NCI-H187 (cell line): ENCODE measurements at places on chromosomes 6 and 20.
A peak's percentile ranks its signal among the peaks of the same experiment; 100 is the strongest.

GRCh38 chr20:59446376-59446775 lies 146.0 kb downstream of the EDN3 start:
- no peak for DNase-seq

GRCh38 chr20:62688083-62688482 lies 20.6 kb upstream of the NTSR1 start:
- no peak for DNase-seq

DNA sequence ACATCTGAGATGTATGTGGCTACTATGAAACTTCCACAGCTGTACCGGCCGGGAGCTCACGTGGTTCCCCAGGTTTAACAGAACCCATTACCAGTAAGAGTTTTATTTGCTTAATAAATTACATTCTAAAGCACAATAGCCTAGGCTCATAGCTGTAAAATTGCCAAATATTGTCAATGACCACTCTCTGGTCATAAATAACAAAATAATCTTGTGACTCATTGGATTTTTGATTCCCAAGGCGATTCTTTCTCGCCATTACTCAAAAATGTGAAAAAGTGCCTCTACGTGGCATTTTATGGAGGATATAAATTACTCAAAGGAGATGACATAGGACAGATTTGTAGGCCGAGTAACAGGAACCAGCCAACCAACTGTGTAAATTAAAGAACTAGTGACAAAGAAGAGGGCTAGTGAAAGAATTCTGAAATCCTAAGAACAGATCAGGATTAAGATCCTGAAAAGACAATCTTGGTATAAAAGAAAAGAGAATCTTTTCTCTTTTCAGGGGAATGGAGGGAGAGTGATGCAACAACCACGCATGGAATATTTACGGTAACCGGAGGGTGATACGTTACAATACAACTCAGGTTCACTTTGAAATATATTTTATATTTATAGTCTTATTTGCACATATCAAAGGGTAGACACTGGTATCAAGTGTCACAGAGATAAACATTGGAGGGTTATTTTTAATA lies 199.7 kb downstream of the FOXC1 start:
- DNase-seq, result no peak

- DNase-seq, result no peak
These were observed 951.6 kb downstream of the TFAP2A start for GRCh38 chr6:9463311-9463710.

- no peak for DNase-seq
These were observed 230.3 kb downstream of the TFAP2A start for GRCh38 chr6:10184371-10185227.

DNA sequence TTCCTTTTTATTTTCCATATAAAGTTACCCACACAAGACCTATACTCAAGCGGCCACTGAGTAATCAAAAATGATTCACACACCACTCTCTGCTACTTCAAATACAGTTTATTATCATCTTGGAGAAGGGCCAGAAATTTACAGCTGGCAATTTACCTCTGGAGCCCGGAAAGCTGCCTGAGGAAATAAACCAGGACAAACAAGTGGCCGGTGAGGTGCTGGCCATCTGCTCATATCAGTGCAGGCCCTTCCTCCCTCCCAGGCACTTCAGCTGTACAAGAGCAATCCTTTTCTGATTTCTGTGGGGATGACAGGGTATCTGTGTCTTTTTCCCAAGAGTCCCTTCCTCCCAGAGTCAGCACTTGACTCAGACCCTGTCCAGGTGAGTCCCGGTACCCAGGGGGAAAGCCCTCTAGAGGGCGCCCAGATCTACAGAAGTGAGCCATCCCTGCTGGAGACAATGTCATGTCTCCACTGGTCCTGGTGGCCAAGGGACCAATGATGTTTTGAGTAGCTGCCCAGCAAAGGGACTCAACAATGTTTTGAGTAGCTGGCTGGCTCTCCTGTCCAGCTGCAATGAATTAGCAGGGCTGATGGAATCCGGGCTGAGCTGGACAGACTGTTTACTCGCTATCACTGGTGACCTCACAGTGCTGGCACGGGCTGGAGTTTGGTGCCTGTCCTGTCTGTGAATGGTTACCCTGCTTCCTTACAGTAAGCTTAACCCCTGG lies 23.6 kb downstream of the LRP11 start:
- DNase-seq, result peak; percentile 86

DNA sequence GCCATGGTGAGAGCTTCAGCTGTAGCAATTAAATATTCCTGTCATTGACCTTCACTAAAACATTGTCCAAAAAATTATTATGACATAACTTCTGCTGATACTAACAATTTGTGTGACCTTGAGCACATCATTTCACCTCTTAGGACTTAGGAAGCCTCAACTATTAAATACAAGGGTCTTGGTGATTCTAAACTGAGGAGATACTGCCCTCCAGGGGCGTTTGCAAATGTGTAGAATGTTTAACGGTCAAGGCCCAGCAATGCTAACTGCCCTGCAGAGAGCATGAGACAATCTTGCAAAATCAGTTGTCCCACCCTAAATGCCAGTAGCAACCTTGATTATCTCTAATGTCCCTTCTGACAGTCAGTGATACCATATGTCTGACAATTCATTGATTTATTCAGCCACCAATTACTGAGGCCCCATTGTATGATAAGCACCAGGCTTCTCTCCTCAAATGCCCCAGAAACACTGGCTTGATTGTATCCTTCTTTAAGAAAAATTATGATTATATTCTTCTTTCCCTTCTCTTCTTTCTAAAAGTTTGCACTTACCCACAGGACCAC lies 284.1 kb upstream of the PLN start:
- no peak for DNase-seq

- no peak for DNase-seq
These were observed 104.7 kb upstream of the IFNGR1 start for GRCh38 chr6:137323860-137324259.

DNA sequence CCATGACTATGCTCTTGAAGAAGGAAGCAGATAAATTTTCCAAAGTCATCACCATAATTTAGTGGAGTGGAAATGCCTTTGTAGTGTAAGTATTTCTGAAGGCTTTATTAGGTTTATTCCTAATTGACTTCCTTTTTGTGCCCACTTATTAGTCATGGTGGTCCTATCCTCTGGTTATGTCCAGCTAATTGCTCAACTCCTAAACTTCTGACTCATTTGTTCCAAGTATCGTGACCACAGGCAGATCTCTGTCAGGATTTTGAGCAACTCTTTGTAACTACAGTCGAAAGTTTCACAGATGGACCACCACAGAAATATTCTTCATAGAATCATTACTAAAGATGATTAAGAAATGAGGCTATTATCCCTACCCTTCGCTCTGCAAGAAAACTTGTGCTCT lies 315.6 kb upstream of the PTCHD4 start:
- no peak for DNase-seq

DNA sequence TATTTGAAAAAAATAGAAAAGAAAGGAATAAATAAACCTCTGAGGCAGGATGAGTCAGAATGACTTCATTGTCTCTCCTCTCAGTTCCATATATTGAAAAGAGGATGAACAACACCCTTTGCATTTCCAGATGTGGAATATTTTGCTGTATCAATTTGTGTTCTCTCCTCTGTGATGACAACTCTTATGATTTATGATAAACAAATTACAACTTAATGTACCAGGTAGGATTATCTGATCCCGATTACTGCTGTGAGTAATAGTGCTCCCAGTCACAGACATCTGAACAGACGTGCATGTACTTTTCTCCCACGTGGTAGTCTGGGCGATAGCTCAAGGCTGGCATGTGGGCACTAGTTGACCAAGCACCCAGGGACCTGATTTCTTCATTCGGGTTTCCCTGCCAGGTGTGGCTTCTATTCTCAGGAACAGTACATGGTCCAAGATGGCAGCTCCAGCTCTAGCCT lies 142.1 kb upstream of the SULF2 start:
- DNase-seq, result no peak

GRCh38 chr6:28537065-28537464 lies 11.4 kb downstream of the GPX5 start:
- no peak for DNase-seq

- DNase-seq, result no peak
These were observed 84.4 kb downstream of the SERAC1 start for GRCh38 chr6:158083455-158084325.

DNA sequence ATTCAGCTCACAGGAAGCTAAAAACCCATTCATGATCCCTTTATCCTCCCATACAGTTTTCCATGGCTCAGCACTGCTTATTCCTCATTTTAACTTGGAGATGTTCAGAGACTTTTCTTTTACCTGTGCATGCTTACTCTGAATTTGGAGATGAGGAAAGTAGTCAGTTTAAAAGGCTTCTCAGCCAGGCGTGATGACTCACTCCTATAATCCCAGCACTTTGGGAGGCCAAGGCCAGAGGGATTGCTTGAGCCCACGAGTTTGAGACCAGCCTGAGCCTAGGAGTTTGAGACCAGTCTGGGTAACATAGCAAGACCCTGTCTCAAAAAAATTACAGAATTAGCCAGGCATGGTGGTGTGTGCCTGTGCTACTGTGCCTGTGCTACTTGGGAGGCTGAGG lies 30.3 kb upstream of the TMEM217 start:
- no peak for DNase-seq

- DNase-seq, result no peak
These were observed 698.0 kb upstream of the POU3F2 start for GRCh38 chr6:98136333-98136732.

- no peak for DNase-seq
These were observed 4.4 kb upstream of the IFNGR1 start for GRCh38 chr6:137223370-137224131.

- peak; percentile 72 for DNase-seq
These were observed 51.4 kb upstream of the SAYSD1 start for GRCh38 chr6:39166189-39166911.

DNA sequence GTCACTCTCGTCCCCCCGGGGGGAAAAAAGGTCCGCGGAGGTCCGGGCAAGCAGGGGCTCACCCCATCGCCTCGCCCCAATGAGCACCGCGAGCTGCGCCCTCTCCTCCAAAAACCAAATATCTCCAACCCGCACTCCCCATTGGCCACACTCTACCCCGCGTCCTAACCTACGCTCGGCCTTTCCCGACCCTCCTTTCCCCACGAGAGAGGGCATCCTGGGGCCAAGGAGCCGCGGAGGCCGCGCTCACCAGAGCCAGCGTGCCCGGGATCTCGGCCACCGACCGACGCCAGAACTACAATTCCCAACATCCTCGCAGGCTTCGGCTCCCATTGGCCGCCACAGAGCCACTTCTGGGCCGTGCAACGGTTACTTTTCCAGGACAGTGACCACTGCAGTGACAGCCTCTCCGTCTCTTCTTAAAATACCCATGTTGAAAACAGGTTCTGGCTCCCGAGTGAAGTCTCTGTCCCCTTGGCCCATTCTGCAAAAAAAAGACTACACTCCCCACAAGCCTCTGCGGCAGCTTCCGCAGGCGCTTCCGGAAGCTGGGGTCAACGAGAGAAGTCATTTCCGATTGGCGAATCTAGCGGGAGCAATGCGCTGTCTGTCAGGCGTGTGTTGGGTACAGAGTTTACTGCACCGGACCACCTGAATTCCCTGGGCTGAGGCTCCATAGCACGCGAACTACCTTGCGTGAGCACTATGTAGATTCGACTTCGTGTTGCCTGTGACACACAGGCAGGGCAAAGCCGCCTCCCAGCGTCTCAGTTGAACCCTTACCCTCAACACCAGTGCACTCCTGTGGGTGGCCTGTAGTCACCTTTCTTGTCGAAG lies at the start of gene ZNF343:
ZNF343 (minus strand) TSS at position 285 of the 837 bp plus-strand sequence. CDS start 15,020 bp downstream, outside the sequence.
- peak; percentile 93 for DNase-seq

DNA sequence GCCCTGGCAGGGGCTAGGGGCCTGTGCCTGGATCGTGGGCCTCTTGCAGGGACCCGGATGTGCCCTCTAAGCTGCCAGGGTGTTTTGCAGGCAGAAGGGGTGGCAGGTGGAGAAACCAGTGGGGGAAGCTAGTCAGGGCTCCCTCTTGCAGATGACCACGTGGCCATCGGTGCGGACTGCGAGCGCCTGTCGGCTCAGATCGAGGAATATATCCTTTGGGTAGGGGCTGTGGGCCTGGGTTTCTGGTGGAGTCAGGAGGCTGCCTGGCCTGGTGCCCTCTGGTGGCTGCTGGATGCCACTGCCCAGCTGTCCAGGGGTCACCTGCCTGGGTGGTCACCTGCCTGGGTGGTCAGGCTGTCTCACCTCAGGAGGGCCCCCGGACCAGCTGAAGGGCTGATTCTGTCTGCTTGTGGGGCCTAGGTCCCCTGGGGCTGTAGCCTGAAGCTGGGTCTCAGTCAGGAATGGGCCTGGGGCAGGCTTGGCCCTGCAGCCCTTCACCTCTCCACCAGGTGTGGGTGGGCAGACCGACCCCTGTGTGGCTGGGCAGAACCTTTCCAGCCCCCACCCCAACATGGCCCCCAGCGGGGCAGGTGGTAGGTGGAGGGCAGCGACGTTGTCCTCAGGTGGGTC lies 6.7 kb downstream of the TCEA2 start:
- DNase-seq, result no peak

- DNase-seq, result no peak
These were observed 34.9 kb upstream of the GTSF1L start for GRCh38 chr20:43761386-43762340.

DNA sequence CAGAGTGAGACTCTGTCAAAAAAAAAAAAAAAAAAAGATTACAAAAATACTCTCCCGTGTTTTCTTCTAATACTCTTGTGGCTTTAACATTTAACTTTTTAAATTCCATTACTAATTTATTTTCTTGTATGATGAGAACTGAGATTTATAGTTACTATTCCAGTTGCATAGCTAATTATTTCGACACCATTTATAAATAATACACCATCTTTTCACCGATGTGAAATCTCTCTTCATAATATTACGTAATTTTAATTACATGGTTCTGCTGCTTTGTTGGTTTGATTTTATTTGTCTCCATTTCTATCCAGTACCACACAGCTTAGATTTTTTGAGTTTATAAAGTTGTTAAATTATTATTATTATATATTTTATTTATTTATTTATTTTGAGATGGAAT lies 42.0 kb upstream of the TMEM217 start:
- no peak for DNase-seq

- DNase-seq, result no peak
These were observed 197.7 kb downstream of the FAXC start for GRCh38 chr6:99151634-99152346.

GRCh38 chr20:17562804-17563305 lies 7.0 kb upstream of the DSTN start:
- no peak for DNase-seq

- DNase-seq, result no peak
These were observed 32.0 kb upstream of the SUMO4 start for GRCh38 chr6:149368065-149368464.
